CD4-positive, alpha-beta T cell treated with Interleukin-4 for 1 hour (primary cell): ENCODE measurements at places on chromosomes 5 and 9.

DNA sequence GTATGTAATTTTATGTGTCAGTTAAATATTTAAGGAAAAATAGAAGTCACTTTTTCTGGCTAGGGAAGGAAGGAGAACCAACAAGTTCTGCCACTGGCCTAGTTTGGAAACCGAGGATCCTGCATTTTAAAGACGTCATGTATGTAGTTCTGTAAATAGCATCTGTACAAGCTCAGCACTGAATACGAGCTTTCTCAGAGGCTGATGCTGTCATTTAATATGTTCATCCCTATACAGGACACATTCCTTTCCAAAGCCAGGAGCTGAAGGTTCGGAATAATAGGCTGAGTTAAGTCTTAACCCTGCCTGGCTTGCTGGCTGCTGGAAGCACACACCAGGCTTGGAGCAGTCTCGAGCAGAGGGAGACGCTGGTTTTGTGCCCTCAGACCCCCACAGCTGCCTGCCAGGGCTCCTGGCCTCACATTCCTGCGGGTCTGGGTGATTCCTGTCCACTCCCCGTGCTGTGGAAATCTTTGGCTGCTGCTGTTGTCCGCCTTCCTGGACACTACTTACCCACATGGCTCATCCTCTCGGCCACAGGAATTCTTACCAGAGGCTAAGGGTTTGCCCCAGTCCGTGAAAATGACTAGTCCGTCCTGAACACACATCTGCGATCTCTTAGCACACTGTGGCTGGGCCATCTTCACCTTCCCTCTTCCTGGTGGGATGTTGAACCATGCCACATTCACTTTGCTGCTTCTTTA, 36.6 kb downstream of the SLC46A2 start:
- no peak for DNase-seq

DNA sequence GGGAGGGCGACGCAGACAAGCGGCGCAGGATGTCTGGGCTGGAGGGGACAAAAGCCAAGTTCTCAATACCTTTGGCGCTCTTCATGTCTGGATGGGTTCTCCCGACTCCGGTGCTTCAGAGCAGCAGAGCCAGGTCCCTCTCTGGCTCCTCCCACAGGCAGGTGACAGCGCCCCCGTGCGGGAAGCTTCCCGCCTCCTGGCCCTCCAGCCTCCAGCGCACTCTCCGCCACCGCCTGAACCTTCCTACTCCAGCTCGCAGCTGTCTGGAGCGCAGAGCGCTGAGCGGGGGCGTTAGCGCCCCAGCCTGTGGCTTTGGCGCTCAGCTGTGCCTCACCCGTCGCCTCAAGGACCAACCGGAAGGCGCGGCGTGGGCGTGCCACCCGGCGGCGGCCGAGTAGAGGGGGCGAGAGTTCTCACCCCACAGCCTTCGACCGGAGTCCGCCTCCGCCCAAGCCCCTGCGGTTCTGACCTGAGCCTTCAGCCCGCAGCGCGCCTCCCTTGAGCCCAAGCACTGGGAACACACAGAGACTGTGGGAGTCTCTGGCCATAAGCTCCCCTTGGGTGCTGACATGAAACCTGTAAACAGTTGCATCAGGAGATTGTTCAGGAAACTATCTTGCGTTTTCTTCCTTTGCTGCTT, at the start of gene SLCO4C1:
TSS of gene SLCO4C1 (minus strand) at position 107 of the 640 bp plus-strand sequence. CDS start at position 85, 22 bp downstream.
- DNase-seq, result peak; percentile 83

- DNase-seq, result no peak
These were observed 8.1 kb upstream of the NUP214 start for GRCh38 chr9:131117121-131117761.

DNA sequence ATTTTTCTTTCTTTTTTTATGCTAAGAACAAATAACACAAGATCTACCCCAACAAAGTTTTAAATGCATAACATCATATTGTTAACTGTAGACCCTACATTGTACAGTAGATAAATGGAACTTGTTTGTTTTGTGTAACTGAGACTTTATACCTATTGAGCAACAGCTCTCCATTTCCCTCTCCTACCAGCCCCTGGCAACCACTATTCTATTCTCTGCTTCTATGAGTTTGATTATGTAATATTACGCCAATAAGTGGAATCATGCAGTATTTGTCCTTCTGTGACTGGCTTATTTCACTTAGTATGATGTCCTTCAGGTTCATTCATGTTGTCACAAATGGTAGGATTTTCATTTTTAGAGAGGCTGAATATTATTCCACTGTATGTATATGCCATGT, 308.2 kb upstream of the PRR16 start:
- no peak for DNase-seq

- DNase-seq, result no peak
These were observed 16.5 kb downstream of the LARS1 start for GRCh38 chr5:146165903-146166302.

DNA sequence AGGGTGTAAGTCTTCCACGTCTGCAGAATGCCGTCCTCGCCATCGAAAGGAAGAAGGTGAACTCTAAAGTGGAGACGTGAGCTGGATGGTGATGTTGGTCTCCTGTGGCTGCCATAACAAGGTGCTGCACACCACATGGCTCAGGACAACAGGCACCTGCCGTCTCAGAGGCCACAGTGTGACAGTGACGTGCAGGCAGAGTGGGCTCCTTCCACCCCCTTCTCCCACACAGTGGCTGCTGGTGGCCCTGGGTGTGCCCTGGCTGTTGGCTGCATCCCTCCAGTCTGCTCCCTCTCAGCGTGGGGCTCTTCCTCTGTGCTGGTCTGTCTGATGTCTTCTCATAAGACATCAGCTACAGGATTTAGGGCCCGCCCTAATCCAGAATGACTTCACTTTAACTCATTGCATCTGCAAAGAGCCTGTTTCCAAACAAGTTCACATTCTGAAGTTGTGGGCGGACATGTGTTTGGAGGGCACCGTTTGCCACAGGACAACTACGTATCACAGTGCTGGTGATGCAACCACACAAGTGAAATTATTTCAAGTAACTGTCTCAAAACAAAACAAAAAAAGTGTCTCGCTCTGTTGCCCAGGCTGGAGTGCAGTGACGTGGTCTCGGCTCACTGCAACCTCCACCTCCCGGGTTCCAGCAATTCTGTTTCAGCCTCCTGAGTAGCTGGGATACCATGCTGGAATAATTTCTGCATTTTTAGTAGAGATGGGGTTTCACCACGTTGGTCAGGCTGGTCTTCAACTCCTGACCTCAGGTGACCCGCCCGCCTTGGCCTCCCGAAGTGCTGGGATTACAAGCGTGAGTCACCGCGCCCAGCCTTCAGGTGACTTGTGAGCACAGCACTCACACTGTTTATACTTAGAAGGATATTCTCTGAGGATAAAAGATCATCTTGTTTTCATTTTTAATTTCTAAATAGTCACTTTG, 31.2 kb upstream of the CLPTM1L start:
- no peak for DNase-seq

- DNase-seq, result no peak
These were observed 6.4 kb downstream of the TLE4 start for GRCh38 chr9:79577969-79578723.
